ENCODE measurements at places on chromosomes 5 and 9.

- no peak for DNase-seq
Measured at GRCh38 chr5:111704452-111705085, 52.4 kb downstream of the NREP start.

- no peak for DNase-seq
Measured at GRCh38 chr9:116250891-116251290, 97.3 kb downstream of the PAPPA start.

GRCh38 chr5:177146891-177147638 is 13.5 kb downstream of the NSD1 start:
- no peak for DNase-seq

DNA sequence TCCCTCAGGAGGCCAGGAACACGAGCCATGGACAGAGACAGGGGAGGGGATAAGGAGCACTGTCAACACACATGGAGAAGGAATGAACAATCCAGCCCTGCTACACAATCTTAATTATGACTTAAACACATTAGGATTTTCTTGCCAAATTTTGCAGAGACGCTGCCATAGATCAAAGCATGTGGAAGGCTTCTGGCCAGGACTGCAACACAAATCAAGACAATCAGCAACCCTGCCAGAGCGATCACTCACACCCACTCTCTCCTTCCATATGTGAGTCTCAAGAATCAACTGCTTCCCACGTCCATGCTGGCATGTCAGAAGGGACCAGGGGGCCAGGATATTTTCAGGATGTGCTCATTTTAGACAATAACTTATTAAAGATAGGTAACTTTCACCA is 85.6 kb downstream of the ROR2 start:
- no peak for DNase-seq

DNA sequence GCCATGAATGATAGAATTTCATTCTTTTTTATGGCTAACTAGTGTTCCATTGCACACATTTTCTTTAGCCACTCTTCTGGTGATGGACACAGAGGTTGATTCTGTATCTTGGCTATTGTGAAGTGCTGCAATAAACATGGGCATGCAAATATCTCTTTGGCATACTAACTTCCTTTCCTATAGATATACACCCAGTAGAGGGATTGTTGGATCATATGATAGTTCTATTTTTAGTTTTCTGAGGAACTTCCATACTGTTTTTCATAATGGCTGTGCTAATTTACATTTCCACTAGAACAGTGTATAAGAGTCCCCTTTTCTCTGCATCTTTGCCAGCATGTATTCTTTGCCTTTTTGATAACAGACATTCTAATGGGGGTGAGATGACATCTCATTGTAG is 50.4 kb upstream of the CDK5RAP2 start:
- no peak for DNase-seq

- DNase-seq = no peak
Measured at GRCh38 chr5:127041571-127041970, 11.2 kb upstream of the MARCHF3 start.

DNA sequence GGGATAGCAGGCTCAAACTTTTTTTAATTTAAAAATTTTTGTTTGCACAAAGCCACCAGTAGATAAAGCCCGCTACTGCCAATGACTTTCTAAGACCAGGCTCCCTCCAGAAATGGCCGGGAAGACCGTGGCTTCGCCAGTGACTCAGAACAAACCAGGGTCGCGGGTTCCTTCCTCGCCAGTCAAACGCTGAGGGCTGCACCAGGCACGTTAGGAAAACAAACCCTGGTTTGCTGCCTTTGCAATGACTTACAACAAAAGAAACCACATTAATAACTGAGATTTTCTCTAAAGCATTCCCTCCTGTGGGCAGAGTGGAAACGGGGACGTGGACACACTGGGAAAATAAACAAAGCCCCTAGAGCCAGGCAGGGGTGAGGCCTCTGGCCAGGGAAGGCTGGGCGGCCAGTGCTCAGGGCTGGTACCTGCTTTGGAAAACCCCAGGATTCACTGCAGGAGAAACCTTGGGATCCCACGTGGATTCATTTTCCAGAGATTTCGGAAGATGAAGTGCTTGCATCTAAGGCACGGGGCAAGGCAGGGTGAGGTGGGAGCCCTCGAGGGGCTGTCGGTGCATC is 3.8 kb downstream of the PRRX2 start:
- no peak for DNase-seq

DNA sequence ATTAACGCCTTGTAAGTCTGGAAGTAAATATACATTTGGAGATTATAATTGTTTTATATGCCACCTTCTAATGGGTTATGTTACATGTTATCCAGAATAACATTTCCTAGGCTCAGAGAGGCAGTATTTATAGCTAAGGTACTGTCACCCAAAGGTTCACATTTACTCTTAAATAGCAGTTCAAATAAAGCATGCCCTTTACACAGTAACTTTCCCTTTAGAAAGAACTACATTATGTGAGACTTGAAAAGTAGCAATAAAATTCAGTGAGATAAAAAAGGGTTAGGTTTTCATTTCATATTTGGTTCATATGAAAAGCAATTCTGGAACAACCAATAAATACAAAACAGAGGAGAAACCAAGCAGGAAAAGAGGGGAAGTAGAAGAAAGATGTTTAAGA is 35.1 kb downstream of the SKIC3 start:
- DNase-seq = no peak

DNA sequence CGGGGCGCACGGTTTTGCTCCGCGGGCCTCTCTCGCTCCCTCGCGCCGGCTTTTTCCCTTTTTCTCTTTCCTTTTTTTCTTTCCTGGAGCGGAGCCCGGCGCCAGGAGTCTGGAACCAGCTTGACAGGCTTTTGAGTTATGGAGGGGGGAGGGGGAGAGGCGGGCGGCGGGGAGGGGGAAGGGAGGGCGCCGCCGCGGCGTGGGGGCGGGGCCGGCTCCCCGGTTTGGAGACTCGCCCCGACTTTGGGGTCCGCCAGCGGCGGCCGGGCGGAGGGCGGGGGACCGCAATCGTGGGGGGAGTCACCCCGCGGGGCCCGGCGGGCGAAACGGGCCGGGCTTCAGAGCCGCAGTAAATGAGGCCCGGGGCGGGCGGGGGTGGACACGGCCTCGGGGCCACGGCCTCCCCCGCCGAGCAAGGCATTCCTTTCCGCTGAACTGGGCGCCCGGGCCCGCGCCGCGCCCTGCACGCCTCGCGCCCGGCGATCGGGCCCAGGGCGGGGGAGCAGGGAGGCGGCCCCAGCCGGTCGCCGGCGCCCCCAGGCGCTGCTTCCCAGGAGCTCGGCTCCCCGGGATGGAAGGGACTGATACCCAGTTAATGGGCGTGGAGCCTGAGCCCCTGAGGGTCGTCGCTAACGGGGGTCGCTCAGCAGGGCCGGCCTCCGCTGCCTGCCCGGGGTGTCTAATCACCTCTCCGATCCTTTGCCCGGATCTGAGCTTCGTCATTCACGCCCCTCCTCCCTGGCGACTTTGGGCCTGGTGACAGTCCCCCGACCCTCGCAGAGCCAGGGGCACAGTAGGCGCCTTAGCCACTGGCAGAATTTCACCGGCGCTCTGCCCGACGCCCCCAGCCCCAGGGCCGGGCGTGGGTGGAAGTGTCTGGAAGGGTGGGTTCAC is 138.1 kb downstream of the C9orf50 start:
- no peak for DNase-seq

GRCh38 chr5:77322406-77322805 is 111.9 kb downstream of the PDE8B start:
- no peak for DNase-seq

GRCh38 chr9:99824378-99825171 is 2.9 kb downstream of the NR4A3 start:
- DNase-seq = peak; percentile 40

- DNase-seq = no peak
Measured at GRCh38 chr5:33745101-33745770, 146.6 kb downstream of the ADAMTS12 start.

- no peak for DNase-seq
Measured at GRCh38 chr9:78782858-78783257, 485.9 kb downstream of the PSAT1 start.

- DNase-seq = no peak
Measured at GRCh38 chr5:173925449-173926071, 37.4 kb downstream of the CPEB4 start.

GRCh38 chr9:6047020-6047419 is 31.6 kb upstream of the RANBP6 start:
- DNase-seq = no peak

DNA sequence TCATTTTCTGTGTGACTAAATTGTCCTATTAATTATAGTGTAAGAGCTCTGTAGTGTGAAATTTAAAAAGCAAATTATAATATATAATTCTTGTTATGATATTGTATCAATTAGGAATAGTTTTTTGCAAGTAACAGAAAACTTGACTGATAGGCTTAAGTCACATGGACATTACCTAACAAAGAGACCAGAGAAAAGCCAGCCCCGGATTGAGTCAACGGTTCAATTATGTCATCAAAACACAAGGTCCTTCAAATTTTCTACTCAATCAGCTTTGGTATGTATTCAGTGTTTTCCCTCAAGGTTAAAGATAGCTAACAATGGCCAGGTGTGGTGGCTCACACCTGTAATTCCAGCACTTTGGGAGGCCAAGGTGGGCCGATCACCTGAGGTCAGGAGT is 126.7 kb upstream of the PTGER4 start:
- no peak for DNase-seq
